Astrocyte (in vitro differentiated cells and primary cell): ENCODE measurements at places on chromosomes 12 and 14. TPM values are rescaled to one million over a fixed set of nuclear protein-coding genes. Genes with fewer than 3 reads are reported as not detected.

GRCh38 chr12:89117448-89118034 lies 234.8 kb downstream of the DUSP6 start:
- no peak for DNase-seq

DNA sequence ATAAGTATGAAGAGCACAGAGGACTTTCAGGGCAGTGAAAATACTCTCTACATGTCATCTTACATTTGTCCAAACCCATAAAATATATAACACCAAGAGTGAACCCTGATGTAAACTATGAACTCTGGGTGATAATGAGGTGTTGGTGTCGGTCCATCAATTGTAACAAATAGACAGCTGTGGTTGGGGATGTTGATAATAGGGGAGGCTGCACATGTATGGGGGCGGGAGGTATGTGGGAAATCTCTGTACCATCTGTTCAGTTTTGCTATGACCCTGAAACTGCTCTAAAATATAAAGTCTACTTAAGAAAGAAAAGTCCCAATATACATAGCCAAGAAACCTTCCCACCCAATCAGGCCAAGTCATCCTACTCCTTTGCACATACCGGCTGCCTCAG lies 88.5 kb downstream of the GPR135 start:
- DNase-seq, result no peak

DNA sequence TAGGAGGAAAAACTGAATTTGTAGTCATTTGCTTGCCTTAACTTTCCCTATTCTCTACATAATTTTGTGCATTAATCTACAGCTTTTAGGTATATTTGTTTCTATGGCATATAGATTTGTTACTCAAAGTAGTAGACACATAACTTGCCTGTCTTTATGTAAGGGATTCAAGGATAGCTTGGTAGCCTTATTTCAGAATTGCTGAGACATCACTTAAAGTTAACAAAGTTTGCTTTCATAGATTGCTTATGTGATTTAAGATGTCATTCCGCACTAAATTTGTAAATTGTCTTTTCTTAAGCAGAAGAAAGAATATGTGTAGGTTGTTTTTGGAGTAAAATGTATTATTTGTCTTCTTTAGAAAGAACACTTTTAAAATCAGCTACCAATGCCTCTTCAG lies 477.7 kb upstream of the NOVA1 start:
- DNase-seq, result no peak

Gene RNASE7
- total RNA-seq, result 0.19 TPM in 1 of 2 replicates, not detected in the other
